Brain microvascular endothelial cell (primary cell): ENCODE measurements at places on chromosomes 1 and 21.

GRCh38 chr1:25068829-25069228 is 138.8 kb upstream of the RUNX3 start:
- no peak for DNase-seq

- DNase-seq = no peak
These were observed 161.8 kb upstream of the IRF2BP2 start for GRCh38 chr1:234771642-234772344.

DNA sequence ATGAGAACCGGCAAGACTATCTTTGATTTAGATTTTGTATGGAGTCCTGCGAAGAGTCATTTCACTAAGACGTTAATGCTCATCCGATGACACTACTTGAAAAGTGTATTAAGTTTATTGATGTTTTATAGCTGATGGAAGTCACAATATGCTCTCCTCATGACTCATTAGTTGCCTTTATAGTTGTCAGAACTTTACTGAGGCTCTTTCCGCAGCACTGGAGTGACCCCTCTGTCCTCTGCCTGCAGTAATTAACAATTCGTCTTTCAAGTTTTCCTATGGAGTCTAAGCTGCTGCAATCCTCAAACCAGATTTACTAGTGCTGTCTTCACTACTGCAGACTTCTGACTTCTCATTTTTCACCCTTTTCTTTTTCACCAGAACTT is 853 bp downstream of the USP16 start:
- DNase-seq = peak; percentile 11

GRCh38 chr1:156643778-156644092 is 1.8 kb downstream of the BCAN start:
- no peak for DNase-seq

DNA sequence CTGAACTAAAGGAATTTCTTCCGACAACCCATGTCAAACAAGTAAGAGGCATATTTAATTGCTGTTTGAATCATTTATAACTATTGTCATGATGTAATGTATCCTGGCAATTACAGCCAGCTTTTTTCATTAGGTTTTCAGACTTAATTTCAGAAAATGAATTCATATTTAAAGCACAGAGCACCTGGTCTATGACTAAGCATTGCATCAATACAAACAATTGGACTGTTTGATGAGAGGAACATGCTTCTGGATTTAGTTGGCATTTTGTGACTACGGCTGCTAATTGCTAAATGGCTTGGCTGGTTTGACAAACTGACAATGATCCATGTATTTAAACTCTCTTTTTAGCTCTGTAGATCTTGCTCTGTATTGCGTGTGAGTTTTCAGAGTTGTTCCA is 853.4 kb downstream of the NCAM2 start:
- DNase-seq = no peak

DNA sequence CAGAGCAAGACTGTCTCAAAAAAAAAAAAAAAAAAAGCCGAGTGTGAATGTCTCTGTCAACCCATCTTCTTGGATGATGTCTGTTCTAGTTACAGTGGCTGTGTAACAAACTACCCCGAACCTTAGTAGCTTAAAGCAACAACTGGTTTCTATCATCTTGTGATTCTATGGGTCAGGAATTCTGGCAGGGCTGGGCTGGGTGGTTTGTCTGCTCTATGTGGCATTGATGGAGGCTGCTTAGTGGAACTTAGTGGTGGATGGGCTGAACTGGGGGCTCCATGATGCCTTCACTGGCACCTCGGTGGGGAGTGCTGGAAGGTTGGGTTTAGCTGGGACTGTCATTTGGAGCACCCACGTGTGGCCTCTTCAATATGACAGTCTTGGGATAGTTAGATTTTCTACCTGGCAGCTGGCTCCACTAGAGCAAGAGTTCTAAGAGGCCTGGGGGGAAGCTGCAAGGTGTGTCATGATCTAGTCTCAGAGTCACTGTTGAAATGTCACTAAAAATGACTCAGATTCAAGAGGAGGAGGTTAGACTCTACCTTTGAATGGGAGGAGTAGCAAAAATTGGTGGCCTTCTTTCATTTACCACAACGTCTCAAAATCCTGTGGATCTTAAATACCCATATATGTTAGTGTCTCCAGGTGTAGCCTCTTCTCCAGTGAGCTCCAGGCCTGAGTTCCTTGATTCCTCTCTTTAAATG is 18.6 kb downstream of the ACOT11 start:
- no peak for DNase-seq

- DNase-seq = peak; percentile 95
These were observed 44.2 kb downstream of the PRRX1 start for GRCh38 chr1:170707959-170708655.

DNA sequence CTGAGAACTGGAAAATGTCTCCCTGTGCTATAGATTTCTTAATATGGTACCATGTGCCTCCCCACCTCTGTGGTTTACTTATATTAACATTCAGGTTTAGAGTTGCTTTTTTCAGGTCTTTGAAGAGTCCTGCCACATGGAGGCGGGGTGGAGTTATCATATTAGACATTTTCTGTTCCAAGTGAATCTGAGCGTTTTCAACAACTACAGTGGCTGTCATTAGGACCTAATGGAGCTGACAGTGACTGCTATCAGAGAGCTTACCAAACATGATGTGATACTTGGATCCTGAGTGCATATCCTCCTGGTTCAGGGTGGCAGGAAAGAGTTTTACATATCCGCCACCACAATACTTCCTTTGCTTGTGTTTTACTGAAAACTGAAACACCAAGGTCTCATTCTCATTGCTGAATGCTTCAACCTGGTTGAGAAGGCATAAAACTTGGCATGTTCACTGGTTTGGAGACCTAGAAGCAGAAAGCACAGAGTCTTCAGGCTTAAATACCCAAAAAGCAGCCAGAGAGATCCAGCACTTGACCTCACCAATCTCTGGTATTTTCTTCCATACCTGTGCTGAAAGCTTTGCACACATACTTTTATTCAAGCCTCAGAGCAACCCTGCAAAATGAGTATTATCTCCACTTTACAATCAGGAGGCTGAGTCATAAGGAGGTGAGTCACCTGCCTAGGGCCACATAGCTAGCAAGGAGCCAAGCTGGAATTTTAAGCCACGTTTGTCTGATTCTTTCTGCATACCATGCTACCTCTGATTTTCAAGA is 47.4 kb upstream of the OSBPL9 start:
- peak; percentile 77 for DNase-seq

DNA sequence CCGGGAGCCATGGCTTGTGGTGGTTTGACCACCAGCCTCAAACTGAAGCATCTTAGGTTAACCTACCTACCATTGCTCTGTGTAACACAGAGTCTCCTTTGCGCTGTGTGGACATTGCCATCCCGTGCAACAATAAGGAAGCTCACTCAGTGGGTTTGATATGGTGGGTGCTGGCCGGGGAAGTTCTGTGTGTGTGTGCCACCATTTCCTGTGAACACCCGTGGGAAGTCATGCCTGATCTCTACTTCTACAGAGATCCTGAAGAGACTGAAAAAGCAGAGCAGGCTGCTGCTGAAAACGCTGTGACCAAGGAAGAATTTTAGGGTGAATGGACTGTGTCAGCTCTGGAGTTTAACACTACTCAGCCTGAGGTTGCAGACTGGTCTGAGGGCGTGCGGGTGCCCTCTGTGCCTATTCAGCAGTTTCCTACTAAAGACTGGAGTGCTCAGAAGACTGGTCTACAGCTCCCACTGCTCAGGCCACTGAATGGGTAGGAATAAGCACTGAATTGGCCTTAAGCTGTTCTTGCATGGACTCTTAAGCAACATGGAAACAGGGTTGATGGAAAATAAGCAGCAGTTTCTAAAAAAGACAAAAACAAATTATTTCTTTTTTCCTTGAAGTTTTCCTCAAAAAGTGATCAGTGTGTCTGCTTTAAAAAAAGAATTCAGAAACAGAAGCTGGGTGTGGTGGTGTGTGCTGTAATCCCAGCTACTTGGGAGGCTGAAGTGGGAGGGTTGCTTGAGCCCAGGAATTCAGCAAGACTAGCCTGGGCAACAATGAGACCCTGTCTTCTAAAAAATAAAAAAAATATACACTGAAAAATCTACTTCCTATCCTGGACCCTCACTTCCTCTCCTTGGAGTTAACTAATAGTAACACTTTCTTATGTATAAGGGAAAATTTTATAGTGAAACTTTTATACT is 14.6 kb downstream of the CEP350 start:
- DNase-seq = no peak

- no peak for DNase-seq
These were observed 30.8 kb downstream of the CAPZB start for GRCh38 chr1:19454265-19455146.

DNA sequence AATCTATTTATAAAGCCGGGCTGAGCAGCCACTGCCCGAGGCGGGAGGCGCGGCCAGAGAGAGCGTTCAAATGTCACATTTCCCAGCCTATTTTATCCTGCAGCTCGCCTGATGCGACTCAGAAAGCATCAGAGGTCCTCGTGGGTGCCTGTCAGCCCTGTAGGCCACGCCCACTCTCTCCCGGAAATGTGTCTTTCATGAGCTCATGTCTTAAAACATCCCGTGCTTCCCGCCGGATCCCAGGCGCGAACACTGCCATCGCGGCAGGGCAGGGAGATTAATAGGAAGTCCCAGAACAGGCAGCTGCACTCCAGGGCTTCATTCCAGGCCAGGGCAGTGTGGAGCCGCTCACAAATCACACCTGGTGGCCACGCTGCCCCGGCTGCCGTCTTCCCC is 117.5 kb downstream of the PRDM16 start:
- DNase-seq = peak; percentile 87

DNA sequence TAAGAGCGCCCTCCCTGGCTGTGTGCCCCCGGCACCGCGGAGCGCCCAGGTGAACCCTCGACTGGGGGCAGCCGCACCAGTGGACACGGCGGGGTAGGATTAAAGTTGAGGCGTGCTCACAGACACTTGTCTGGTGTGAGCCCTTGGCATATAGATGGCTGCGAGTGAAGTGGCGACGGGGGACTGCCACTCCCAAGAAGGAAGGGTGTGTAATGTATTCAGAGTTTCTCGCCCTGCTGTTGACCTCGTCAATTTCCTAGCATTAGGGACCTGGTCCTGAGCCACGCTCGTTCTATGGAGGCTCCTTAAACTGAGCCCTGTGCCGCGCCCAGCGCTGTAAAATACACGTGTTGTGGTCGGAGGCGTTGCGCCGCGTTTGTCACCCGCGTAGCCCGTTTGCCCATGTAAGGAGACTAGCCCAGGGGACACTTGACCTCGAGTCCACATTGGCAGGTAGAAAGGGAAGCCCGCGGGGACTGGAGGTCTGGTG is 554 bp downstream of the EVA1C start:
- DNase-seq = no peak

GRCh38 chr1:54838565-54839180 is 37.5 kb upstream of the TTC22 start:
- no peak for DNase-seq

DNA sequence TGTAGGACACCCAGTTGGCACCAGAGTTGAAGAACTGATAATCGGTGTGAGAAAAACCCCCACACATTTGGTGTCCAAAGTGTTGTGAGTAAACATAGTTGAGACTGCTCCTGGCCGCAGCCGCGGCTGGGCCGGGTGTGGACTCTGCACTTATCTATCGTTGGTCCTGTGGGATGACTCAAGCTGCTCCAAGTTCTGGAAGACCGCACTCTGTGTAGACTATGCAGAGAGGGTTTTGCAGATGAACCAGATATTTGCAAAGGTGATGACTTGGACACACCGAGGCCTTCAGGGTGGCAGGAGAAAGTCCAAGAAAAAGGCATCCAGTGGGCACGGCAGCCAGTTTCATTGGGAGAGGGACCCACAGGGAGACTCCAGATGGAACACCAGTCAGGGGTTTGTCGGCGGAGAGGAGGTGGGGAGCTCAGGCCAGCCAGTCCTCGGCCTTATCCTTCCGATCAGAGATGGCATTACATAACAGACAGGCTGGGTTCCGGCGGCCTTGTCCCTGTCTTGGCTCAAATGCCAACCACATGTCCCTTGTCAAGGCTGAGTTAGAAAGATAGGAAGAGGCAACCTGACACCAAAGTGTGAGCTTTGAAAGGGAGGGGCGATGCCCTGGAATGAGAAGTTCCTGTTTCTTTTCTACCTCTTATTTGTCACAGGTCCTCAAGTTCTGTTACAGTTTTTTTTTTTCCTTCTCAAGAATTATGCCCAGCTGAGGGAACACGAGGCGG is 21.1 kb downstream of the C2CD2 start:
- DNase-seq = peak; percentile 65

DNA sequence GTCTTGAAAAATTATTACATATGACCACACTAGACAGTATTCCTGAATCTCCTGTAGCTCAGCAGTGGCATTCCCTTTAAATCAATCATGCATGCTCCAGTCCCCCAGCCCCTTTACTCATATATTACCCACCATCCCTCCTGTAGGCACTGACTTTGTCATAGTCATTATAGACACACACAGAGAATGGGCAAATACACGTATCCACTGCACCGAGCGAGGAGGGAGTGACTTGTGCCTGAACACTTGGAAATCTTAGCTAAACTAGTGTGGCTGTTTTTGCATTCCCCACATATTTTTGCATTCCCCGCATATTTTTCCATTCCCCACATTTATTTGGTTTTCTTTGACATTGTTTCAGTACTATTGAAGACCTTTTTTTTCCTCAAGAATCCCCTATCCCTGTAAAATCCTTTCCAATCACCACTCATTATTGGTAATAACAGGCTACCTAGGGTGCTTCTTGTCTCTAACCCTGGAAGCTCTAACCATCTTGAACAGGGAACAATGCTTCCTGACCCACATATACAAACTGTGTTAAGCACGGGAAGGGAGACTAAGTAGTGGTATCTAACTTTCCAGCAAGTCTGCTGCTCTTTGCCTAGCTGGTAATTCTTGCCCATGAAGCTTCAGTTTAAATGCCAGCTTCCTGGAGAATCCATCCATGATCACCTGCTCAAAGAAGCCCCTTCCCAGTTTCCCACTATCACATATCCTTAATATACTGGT is 534.4 kb upstream of the CAMK1G start:
- peak; percentile 38 for DNase-seq

- no peak for DNase-seq
These were observed 629 bp downstream of the CTNNBIP1 start for GRCh38 chr1:9909234-9910046.

DNA sequence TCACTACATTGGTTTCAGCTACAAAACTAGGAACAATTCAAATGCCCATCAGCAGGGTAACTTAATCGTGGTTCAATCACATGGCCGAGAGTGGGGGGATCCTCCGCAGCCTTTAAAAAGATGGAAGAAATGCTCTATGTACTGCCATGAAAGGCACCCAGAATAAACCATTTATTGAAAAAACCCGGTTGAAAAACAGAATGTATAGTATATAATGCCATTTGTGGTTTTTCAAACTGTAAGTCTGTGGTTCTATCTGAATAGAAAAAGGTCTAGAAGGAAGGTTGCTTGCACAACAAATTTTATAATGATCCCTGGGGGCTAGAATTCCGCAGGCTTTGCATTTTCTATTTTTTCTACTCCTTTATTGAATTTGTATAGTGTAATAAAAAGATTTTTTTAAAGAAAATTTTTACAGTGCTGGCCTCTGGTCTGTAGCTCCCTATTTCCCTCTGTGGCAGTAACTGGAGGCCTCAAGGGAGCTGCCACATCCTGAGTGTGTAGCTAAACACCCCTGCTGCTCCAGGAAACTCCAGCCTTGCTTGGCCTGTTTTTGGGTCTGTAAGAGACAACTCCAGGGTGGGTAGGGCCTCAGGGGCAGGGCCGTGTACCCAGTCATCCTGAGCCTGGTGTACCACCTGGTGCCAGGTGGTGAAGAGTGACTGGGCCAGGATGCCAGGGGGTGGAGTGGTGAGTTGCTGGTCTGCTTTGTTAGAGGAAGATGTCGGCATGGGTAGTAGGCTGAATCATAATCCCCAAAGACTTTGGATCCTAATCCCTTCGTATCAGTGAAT is 51.5 kb upstream of the EPS8L3 start:
- no peak for DNase-seq

- DNase-seq = no peak
These were observed 12.1 kb upstream of the DEGS1 start for GRCh38 chr1:224170748-224171478.
